ENCODE measurements at places on chromosomes 4 and X.

DNA sequence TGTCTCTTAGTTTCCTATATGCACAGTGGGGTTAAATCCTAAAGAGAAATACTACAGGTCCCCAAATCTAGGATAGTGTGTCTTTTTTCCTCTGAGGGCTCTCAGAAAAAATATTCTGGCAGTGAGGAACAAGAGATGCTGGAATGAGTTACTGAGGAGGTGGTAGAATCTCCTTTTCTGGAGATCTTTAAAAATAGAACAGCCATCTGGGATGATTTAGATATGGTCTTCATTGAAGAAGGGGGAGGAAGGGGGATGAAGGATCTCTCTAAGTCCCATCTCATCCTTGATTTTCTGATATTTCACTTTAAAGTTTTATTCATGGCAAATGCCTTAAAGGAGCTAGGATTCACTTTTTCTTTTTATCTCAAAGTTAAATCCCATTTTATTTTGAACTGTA is 235.0 kb downstream of the MAML3 start:
- no peak for DNase-seq

- no peak for DNase-seq
Observed at GRCh38 chr4:87521757-87522374, 7.3 kb downstream of the SPARCL1 start.

DNA sequence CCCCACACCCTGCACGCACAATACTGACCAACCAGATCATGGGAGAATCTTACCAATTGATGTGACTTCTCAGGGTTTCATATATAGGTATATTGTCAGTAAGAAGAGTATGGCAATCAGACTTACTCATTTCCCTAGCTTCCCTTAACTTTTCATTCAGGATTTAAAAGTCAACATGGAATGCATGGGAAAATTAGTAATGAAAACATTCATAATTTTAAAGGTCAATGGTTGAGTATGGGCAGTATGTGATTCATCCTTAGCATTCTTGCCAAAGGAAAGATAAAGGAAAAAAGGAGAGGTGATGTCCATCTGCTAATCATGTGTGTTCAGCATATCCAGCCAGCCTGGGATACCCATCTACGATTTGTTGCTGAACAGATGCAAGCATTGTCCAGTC is 4.0 kb downstream of the DIPK2B start:
- no peak for DNase-seq

DNA sequence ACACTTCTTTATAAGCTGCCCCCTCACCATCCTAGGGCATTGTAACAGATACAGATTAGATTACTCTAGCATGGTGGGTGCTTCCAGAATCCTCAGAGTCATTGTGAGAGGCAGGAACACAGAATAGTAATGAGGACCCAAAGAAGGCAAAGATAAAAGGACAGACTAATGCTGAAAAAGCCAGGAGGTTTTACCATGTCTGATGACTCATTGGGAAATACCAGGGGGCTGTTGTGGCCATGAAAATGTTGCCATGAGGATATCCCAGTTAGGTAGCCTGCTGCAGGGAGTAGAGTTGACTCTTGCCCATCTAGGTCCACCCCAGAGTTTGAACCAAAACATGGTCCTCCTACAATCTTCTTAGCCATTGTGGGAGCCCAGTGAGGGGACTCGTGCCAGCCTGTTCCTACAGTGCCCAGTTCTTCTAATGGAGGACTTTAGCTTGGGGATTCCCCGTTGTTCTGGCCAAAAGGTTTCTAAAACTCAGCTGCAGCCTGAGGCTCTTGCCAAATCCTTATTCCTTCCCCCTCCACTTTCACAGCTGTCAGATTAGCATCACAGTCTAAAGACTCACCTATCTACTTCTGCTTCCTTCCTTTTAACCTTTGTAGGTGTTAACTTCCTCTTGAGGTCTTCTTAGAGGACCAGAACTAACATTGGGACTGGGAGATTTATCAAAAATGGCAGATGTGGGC is 586.0 kb upstream of the AADAT start:
- no peak for DNase-seq

DNA sequence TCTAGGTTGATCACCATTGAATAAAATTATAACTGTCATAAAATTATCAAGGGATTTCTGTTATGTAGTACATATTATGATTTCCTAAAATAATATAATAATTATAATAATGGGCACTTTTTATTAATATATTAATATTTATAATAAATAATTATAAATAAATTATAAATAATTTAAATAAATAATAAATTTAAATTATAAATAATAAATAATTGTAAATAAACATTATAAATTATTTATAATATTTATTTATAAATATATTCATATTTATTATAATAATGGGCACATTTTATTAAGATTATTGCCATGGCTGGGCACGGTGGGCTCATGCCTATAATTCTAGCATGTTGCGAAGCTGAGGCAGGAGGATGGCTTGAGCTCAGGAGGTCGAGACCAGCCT is 24.5 kb downstream of the RAP1GDS1 start:
- DNase-seq = no peak

- DNase-seq = no peak
Observed at GRCh38 chr4:89847571-89848325, 10.8 kb upstream of the SNCA start.

GRCh38 chr4:140349816-140350215 is 23.6 kb upstream of the SCOC start:
- no peak for DNase-seq

DNA sequence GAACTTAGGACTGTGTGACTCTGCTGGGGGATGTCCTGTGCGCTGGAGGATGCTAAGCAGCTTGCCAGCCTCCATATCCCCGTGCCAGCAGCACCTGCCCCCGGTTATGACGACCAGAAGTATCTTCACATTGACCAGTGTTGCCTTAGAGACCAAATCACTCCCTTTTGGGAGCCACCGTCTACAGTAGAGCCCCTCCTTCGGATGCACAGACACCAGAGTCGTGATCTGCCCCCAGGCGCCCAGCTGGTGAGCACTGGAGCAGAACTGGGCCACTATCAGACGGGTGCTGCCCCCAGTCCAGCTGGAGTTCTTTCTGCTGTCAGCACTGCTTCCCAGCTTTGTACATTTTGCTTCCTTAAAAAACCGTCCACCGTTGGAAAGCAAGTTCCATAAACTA is 30.0 kb upstream of the TADA2B start:
- DNase-seq = no peak

DNA sequence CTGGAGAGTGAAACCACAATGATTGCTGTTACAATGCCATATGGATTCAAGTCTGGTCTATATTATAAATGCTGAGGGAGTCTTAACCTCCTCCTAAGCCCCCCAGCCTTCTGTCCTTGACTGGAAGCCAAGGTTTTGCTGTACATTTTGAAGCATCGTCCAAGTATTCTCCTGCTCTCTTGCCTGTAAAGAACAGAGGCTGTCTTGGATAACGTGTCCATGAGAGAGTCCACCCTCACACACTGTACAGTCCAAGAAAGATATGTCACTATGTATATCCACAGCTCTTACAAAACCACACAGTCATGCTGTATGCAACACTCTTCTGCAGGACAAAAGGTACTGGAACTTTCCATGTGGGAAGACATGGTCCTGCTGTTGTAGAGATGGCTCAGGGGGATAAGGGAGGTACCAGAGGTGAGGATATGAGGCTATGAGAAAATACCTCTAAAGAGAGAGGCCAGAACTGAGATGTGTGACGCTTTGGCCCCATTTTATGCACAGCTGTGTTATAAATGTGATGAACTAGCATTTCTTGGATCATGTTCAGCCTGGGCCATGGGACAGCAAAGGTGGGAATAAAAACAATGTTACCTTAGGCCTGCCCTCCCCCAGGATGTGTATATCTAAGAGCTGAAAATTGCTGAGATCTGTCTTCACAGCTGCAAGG is 678.6 kb downstream of the IQCM start:
- no peak for DNase-seq

DNA sequence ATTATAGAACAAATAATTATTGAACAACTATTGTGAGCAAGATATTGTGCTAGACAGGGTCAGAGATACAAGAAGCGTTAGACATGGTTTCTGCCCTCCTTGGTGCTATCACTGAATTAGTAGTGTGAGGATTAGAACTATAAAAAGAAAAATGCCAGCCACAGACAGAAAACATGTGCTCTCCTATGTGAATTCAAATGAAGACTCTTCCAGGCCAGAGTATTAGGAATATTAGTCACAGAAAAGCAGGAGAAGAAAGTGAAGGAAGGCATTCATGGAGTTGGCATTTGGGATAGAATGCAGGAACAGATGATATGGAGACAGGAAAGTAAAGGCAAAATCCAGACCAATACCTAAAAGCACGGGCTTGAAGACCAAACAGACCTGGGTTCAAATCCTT is 179.6 kb upstream of the TENM3 start:
- DNase-seq = no peak

GRCh38 chrX:66676990-66677389 is 38.1 kb upstream of the EDA2R start:
- no peak for DNase-seq

DNA sequence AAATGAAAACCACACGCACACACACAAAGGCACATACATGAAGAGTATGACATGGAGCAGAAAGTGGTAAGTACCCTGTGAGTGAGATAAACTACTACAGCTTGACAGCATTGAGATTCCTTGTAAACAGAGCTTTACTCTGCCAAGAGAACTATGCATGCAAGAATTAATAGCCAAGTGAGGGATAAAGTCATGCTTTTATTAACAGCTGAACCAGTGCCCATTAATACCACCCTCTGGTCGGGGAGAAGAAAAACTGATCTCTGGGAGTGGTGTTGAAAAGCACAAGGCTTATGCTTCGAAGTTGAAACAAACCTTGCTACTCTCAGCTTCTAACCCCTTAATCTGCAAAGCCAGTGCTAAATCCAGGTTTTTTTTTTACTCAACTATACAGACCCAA is 95.9 kb upstream of the C1QTNF7 start:
- DNase-seq = no peak

DNA sequence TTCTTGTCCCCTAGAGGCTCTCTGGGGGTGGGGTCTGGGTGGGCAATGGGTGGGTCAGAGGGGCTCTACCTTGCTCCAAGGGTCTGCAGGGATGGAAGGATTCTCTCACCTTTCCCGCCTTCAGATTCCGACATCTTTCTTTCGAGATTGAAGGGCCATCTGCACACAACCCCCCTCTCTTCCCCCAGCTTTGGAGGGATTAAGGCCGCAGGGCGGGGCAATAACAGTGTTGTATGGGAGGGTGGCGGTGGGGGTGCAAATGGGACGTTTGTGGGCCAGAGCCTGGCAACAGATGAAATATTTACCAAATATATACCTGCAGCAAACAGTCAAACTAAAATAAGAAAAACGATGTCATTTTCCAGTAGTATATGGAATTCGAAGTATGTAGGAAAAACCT is at the start of gene CACNA1F:
Gene CACNA1F (minus strand): TSS at position 165 of the 400 bp plus-strand sequence. CDS start 31 bp downstream, at position 134.
- DNase-seq = no peak

- DNase-seq = no peak
Observed at GRCh38 chrX:10619425-10620046, 849 bp downstream of the MID1 start.

DNA sequence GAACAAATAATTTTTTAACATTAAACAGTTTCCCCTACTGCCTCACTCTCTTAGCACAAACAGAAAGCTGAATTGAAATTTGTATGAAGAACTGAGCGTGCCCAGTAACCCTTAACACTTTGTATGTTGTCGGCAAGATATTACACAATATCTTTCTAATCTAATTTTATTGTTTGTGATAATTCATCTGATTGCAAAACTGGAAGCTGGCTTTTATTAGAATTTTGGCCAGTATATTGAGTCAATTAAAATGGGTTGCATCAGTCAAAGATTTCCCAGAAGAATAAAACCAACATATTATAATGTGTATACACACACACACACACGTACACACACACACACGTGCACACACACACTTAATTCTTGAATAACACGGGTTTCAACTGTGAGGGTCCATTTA is 2332.1 kb downstream of the PCDH7 start:
- DNase-seq = no peak

GRCh38 chrX:23292354-23292987 is 42.2 kb upstream of the PTCHD1 start:
- DNase-seq = no peak

DNA sequence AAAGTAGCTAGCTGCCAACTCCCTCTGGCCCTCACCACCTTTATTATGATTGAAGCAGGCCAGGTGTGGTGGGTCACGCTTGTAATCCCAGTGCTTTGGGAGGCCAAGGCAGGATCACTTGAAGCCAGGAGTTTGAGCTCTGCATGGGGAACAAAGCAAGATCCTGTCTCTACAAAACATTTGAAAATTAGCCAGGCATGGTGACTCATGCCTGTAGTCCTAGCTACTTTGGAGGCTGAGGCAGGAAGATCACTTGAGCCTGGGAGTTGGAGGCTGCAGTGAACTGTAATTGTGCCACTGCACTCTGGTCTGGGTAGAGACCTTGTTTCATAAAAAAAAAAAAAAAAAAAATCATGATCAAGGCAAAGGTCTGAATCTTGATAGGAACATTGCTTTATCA is 467.0 kb upstream of the DIPK2B start:
- DNase-seq = no peak

GRCh38 chrX:111829345-111829744 is 46.6 kb upstream of the TRPC5OS start:
- DNase-seq = no peak

- DNase-seq = no peak
Observed at GRCh38 chrX:7133050-7133440, 14.5 kb upstream of the STS start.

DNA sequence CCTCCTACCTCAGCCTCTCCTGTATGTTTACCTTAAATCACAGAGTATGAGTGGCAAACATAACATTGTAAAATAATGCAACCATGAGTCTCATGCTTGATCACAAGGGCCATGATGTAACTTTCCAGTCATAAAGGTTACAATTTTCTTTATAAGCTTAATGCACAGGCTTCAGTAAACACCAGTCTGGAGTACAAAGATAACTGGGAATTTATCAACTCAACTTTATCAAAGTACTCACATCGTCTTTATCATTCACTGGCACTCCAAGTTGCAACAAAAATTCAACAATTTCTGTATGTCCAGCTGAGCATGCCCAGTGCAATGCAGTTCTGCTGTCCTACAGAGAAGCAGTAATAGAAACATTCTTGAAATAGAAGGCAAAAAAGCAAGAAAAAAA is 2.8 kb downstream of the PSMD10 start:
- DNase-seq = no peak

DNA sequence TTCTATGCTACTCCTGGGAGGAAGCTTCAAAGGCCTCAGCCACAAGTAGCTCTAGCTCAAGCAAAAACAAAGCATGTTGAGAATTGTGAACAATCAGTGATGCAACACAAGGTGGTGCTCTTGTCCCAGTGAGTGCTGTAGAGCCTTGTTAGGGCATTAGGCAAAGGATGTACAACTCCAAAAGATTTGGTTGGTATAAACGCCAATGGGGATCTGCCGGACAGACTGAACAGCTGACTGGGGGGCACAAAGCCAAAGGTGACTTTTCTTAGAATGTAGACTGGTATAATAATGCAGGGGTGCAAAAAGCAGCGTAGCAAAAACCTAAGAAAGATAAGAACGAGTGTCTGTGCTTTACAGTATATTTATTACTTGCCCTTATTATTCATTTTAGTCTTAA is 62.6 kb upstream of the ALB start:
- no peak for DNase-seq

- DNase-seq = no peak
Observed at GRCh38 chr4:186017801-186018200, 51.2 kb upstream of the TLR3 start.

Measured in stimulated activated CD4-positive, alpha-beta T cell treated with anti-CD3 and anti-CD28 coated beads, Interleukin-1b, Interleukin-23, amount 100 ng/mL, for 1 hour (primary cell).